ENCODE measurements at places on chromosomes 13 and 19. TPM values are rescaled to one million over a fixed set of nuclear protein-coding genes. Genes with fewer than 3 reads are reported as not detected.

Gene SSC5D
- total RNA-seq = 60.0 TPM

Gene IL12RB1
- 1.6 TPM for total RNA-seq

Gene OR10H2
- not detected for total RNA-seq

Gene KIR2DL3
- not detected for total RNA-seq

Gene C1QTNF9
- not detected for total RNA-seq

Gene MARCHF2
- total RNA-seq = 90.2 TPM

Measured in hair follicle dermal papilla cell (primary cell).